ENCODE measurements at places on chromosomes 11 and 22.

DNA sequence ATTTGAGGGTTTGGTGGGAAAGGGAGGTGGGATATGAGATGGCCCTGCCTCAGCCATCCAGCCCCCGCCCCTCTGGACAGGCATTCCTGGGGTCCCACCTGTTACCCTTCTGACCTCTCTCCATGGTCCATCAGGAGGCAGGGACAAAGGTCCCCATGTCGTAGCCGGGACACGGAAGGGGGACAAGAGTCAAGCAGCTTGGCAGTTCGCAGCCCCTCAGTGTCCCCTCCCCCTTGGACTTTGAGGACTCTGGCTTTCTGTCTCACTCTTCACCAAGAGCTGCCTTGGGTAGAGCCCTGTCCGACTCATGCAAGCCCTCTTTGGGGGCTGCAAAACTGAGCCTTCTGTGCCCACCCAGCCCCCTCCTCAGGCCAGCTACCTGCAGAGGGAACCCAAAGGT is 30.2 kb downstream of the TRIM29 start:
- no peak for DNase-seq

DNA sequence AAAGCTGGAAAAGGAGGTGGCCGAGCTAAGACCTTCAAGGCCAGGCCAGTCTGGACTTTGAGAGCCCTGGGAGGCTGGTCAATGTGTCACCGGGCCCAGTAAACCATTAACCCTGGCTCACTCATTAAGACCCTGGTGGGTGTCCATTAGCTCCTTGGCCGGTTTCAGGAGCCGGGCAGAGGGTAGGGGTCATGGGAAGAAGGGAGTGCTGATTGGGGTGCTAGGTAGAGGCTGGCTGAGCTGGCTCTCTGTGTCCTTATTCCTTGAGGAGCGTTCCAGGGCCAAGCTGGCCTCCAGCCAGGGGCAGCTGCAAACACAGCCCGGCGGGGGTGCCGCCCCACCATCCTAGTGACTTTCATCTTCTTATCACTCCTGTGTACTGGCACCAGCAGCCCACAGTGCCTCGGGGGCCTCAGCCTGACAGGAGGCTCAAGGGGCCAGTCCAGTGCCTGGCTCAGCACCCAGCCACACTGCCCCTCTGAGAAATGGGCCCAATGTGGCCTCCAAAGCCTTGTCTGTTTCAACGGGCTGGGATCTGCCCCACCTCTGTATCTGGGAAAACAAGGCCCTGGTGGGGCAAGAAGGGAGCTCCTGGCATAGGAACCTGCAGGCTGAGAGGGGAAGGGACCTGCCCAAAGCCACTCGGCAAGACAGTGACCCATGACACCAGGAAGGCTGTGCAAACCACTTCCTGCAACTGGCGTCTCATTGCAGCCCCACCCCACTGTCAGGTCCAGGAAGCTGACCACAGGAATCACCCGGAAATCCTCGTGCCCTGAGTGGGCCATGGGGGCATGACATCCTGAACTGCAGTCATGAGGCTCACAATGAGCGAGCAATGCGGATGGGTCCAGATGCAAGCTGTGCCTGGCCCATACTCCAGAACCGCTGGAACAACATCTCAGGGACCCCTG is 15.1 kb upstream of the RGL4 start:
- DNase-seq, result no peak

DNA sequence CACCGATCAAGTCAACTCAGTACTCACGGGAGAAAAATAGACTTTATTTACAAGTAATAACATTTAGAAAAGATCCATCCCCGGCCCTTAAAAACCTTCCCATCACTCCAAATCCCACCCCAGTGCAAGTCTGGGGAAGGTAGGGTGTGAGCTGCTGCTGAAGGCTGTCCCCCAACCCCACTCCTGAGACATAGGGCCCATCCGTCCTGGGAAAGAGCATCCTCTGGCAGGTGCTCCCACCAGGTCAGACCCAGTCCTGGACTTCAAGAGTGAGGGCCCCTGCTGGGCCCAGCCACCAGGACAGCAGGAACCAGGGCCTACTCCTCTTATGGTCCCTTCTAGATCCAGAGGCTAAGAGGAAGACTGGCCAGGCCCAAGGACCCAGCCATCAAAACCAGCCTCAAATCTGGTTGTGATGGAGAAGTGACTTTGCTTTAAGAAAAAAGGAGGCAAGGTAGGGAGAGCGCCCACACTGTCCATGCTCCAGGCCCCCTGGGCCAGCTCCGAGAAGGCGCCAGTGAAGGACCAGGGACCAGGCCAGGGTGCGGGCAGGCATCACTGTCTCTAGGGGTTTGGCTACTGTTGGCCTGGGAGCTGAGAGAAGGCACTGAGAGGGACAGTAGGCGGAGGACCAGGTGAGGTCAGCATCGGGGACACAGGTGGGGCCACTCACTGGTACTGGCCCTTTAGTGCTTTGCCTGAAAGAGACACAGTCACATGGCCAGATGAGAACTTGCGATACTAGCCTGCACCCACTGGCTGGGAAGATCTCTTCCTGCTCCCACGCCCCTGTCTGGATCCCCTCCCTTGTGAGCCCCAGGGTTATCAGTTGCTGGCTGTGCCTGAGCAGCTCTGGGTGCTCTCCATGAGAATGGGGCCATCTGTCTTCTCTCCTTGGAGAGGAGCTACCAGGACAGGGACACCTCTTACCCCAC is 4.4 kb downstream of the IL18BP start:
- no peak for DNase-seq

- DNase-seq, result peak; percentile 54
These were observed 737 bp downstream of the BCL2L13 start for GRCh38 chr22:17639247-17639741.

DNA sequence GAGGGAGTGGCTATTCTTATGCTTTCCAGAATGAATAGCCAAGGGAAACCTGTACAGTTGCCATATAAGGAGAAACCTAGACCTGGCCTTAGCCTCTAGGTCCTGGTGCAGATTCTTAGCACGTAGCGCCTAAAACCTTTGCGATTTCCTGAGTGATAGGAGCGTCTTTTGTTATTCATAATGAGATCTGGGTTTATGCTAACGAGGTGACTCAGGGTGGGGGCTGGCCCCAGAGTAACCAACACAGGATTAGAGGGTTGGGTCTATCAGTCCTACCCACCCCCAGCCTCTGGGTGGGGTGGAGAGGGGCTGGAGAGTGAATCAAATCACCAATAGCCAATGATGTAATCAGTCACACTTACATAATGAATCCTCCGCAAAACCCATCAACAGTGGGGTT is 73.4 kb upstream of the PARVG start:
- no peak for DNase-seq

DNA sequence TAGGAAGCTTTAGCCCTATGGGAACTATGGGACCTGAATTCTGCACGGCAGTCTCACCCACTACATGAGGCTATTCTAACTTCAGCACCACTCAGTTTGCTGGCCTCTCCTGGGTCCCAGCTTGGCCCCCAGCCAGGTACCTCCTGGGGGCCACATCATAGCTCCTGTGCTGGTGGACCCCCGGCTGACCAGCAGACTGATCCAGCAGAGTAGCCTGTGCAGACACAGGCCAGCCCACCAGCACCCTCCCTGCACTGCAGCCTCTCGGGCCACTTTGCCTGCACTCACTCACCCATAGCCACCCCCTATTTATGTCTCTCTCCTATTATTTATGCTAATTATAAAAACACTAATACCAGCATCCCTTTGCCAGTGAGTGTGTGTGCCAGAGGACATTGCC is 1.2 kb upstream of the OR10AG1 start:
- no peak for DNase-seq

GRCh38 chr22:21780259-21780658 is 44.7 kb upstream of the YPEL1 start:
- DNase-seq, result no peak

GRCh38 chr11:67662835-67663531 is 11.4 kb downstream of the ALDH3B2 start:
- no peak for DNase-seq

GRCh38 chr22:26429458-26430286 is 612 bp downstream of the ASPHD2 start:
- no peak for DNase-seq

DNA sequence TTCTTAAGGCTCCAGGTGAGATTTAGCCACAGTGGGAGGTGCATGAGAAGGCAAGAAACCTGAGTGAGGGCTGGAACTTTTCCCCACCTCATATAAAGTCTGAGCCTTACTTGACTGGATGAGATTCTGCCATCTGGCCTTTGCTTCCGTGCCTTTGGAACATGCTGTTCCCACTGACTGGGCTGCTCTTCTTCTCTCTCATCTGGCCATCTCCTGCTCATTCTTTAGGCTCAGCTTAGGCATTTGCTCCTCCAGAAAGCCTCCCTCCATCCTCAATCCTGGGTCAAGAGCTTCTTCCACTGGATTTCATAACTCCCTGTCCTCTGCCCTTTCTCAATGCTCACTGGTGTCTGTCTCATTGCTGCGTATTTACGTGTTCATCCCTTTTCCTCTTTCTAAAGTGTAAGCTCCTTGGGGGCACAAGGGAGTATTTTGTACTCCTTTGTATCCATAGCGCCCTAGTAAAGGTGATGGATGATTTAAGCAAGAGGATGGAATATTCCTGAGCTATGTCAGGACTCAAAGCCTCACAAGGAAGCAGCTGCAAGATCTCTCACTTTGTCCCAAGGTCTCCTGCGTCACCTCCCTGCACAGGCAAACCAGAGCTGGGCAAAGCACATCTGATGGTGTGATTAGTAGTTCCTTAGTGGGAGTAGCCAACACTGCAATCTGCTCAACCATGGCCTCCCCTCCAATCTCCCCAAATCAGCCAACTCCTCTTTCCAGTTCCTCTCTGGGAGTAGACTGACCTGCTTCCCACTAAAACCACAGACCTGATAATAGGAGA is 15.3 kb downstream of the HSPA8 start:
- DNase-seq, result no peak

DNA sequence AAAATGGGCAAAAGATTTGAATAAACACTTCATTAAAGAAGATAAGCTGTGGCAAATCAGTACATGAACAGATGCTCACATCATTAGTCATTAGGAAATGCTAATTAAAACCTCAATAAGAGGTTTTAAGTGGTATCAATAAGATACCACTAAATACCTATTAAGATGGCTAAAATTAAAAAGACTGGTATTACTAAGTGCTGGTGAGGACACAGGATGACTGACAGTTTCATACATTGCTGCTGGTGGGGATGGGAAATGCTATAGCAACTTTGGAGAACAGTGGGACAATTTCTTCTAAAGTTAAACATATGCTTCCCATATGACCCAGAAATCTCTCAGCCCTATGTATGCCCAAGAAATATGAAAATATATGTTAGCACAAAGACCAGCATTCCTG is 69.2 kb downstream of the COMMD9 start:
- DNase-seq, result no peak

- DNase-seq, result no peak
These were observed 23.4 kb upstream of the SHISAL1 start for GRCh38 chr22:44335903-44336803.

Measured in hematopoietic multipotent progenitor cell (in vitro differentiated cells).